ENCODE measurements at places on chromosomes 3 and 15. TPM values are rescaled to one million over a fixed set of nuclear protein-coding genes. Genes with fewer than 3 reads are reported as not detected.

- no peaks in the 10 kb centered on the region for H3K27me3 ChIP-seq
- no peak for DNase-seq
- no peak overlapping the region for H3K4me3 ChIP-seq
These were observed 32.4 kb upstream of the PIK3R4 start for GRCh38 chr3:130779031-130779430.

- H3K36me3 ChIP-seq: no peaks in the 10 kb centered on the region
- no peaks in the 10 kb centered on the region for H3K27me3 ChIP-seq
- DNase-seq: no peak
These were observed 110.9 kb downstream of the FRMD5 start for GRCh38 chr15:44084171-44084570.

- H3K36me3 ChIP-seq: no peaks in the 10 kb centered on the region
- H3K27me3 ChIP-seq: no peaks in the 10 kb centered on the region
- no peak overlapping the region for H3K4me3 ChIP-seq
- H3K27ac ChIP-seq: no peak overlapping the region
- H3K4me1 ChIP-seq: no peaks in the 10 kb centered on the region
- no peak for DNase-seq
These were observed 64.8 kb upstream of the SLCO2A1 start for GRCh38 chr3:134094491-134094890.

DNA sequence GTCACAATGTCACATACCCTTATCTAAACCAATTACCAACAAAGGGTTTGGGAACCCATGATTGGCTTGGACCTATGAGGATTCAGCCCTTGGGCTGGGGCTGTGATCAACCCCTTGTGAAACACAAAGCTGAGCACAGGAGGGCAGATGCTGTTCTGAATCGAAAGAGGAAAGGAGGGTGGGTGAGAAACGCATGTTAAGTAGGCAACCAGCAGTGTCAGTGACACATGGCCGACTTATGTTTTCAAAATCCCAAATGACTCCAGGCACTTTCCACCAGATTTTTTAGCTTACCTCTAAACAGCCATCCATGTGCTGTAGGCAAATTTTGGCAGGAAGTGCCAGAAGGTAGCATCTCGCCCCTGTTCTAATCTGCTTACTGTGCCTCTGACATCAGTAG, 34.1 kb upstream of the KLHL25 start:
- H3K36me3 ChIP-seq: no peaks in the 10 kb centered on the region
- H3K4me1 ChIP-seq: no peaks in the 10 kb centered on the region
- no peaks in the 10 kb centered on the region for H3K27me3 ChIP-seq
- no peak overlapping the region for H3K27ac ChIP-seq

ATP13A5 gene
- total RNA-seq: not detected

DNA sequence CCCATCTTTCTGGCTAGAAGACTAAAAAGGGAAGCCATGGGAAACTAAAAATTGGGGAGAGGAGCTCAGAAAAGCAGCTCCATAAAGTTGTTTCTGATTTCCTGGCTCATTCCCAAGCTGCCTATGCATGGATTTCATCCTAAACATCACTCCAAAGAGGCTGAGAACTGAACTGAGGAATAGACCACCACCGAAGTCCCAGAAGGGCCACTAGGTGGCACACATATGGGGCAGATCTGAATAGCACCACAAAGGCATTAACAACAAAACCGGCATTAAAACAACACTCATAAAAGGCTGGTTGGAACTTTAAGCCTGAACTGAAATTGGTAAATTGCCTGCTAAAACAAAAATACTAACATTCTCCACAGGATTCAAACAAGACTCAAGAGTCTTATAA, 106.3 kb downstream of the PLD1 start:
- no peaks in the 10 kb centered on the region for H3K27me3 ChIP-seq
- peaks cover 8% of the 10 kb centered on the region for H3K4me1 ChIP-seq
- no peaks in the 10 kb centered on the region for H3K36me3 ChIP-seq
- DNase-seq: peak; percentile 74
- no peak overlapping the region for H3K4me3 ChIP-seq

DUOX1 gene
- total RNA-seq: 2.1 TPM

DNA sequence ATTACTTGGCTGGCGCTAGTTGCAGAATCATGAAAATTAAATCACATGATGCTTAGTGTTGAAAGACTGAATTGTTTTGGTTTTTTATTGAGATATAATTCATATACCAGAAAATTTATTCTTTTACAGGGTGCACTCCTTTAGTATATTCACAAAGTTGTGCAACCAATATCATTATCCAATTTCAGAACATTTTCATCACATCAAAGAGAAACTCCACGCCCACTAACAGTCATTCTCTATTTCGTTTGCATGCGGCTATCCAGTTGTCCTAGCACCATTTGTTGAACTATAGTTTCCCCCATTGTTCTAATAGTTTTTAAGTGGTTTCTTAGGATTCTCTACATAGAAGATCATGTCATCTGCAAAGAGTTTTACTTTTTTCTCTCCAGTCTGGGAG, 3.7 kb downstream of the EHD4 start:
- H3K4me3 ChIP-seq: no peak overlapping the region
- H3K27me3 ChIP-seq: no peaks in the 10 kb centered on the region
- no peaks in the 10 kb centered on the region for H3K36me3 ChIP-seq
- no peak overlapping the region for H3K27ac ChIP-seq

DNA sequence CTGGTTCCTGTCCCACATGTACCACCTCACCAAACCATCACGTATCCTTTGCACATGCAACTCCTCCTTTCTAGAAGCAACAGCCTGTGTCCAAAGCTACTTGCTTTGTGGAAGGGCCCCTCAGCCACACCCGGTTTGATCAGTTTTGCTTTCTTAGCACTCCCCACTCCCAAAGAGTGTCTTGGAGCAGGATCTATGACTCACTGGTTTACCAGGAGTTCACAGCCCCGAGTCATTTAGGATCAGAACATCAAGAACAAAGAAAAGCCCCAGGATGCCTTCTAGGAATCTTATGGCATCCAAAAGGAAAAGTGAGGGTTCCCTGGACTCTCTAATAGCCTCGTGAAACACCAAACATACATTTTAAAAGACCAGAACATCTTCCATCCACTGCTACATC, 50.7 kb upstream of the IGF1R start:
- no peak overlapping the region for H3K4me3 ChIP-seq
- H3K4me1 ChIP-seq: 0 out of 2 replicates have a peak, but pooled peaks cover 17% of the 10 kb centered on the region
- peak; percentile 54 for DNase-seq

- H3K4me3 ChIP-seq: no peak overlapping the region
- H3K27ac ChIP-seq: no peak overlapping the region
- no peaks in the 10 kb centered on the region for H3K27me3 ChIP-seq
These were observed 58.9 kb downstream of the TMEM108 start for GRCh38 chr3:133096900-133097613.

- no peaks in the 10 kb centered on the region for H3K27me3 ChIP-seq
- DNase-seq: no peak
- H3K4me3 ChIP-seq: no peak overlapping the region
- peaks cover 11% of the 10 kb centered on the region for H3K4me1 ChIP-seq
- no peaks in the 10 kb centered on the region for H3K36me3 ChIP-seq
These were observed 29.8 kb upstream of the CLRN1 start for GRCh38 chr3:151002003-151002981.

- H3K4me1 ChIP-seq: no peaks in the 10 kb centered on the region
- DNase-seq: no peak
- no peaks in the 10 kb centered on the region for H3K36me3 ChIP-seq
- no peak overlapping the region for H3K27ac ChIP-seq
- no peak overlapping the region for H3K4me3 ChIP-seq
These were observed 166.2 kb upstream of the VEPH1 start for GRCh38 chr3:157669416-157669815.

DNA sequence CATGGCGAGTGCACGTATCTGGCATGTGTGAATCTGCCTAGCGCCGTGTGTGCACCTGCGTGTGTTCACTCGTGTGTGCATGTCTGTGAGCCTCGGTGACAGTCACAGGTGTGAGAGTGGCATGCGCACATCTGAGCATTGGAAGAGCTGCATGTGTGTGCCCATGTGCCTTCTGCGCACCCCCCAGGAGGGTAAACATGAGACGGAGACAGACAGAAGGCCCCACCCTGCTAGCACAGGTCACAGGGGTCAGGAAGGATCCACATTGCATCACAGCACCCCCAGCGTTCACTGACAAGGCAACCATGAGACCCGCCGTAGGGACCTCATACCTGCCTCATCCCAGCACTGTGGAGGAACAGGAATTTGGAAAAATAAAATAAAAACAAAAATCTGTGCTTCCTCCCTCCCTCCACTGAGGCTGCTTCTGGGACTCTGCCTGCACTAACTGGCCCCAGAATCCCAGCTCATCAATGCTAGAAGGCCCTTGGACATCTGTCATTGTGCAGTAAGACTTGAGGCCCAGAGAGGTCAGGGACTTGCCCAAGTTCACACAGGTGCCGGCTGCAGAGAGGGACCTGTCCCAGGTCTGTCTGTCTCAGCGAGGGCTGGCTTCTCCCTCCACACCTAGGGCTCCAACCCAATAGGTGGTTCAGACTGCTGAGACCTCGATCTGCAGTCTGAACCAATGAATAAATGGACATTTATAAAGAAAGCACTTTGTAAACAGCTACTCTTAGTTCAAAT, 37.4 kb downstream of the RPN1 start:
- DNase-seq: no peak
- H3K4me3 ChIP-seq: no peak overlapping the region
- H3K27me3 ChIP-seq: no peaks in the 10 kb centered on the region
- peaks cover 4% of the 10 kb centered on the region for H3K4me1 ChIP-seq

DNA sequence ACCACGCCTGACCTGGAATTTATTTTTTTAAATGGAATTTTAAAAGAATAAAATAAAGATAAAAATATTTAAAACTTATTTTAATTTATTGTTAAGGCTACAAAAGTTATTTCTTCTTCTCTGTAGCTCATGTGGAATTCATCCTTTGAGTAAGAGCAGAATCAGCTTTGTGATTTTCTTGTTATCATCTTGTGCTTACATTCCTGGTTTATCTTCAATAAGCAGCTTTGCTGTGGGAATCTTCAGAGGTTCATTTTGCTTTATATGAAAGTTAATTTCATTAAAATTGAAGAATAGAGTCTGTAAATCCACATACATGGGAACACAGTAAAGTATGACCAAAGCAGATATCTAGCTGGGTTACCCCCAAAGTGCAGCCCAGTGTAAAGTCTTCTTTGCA, 35.4 kb upstream of the ARL8B start:
- H3K27me3 ChIP-seq: no peaks in the 10 kb centered on the region
- H3K4me1 ChIP-seq: no peaks in the 10 kb centered on the region
- DNase-seq: no peak
- no peak overlapping the region for H3K27ac ChIP-seq

Data from GM23338 (cell line).